Melanocyte of skin (primary cell): ENCODE measurements at places on chromosomes 11 and 22. TPM values are rescaled to one million over a fixed set of nuclear protein-coding genes. Genes with fewer than 3 reads are reported as not detected.

Gene MPPED1
- total RNA-seq: under 0.01 TPM in 1 of 2 replicates, not detected in the other

Gene MMP12
- not detected in 2 replicates for total RNA-seq

Gene OR56A1
- total RNA-seq: not detected in 2 replicates

Gene DCDC1
- total RNA-seq: under 0.01 TPM in 2 replicates

Gene MS4A3
- total RNA-seq: not detected in 2 replicates
